AG08396 (cell line): ENCODE measurements at places on chromosomes 3 and 15.

GRCh38 chr3:187169231-187169960, 27.9 kb upstream of the RTP1 start:
- no peak for DNase-seq

DNA sequence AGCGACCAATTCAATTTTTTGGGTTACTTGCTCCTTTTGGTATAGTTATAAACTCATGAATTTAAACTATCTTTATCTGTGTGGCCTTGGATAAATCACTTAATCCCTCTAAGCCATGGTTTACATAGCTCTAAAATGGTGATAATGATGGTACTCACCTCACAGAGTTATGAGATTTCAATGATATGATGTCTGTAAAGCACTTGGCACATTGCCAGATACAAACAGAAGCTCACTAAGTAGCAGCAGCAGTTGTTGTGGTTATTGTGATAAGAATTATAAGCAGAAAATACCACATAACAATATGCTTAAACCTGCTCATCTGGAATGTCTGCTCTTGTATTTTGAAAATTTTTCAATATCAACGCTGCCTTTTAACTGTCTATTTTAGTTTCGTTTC, 185.1 kb upstream of the SNTN start:
- no peak for DNase-seq

DNA sequence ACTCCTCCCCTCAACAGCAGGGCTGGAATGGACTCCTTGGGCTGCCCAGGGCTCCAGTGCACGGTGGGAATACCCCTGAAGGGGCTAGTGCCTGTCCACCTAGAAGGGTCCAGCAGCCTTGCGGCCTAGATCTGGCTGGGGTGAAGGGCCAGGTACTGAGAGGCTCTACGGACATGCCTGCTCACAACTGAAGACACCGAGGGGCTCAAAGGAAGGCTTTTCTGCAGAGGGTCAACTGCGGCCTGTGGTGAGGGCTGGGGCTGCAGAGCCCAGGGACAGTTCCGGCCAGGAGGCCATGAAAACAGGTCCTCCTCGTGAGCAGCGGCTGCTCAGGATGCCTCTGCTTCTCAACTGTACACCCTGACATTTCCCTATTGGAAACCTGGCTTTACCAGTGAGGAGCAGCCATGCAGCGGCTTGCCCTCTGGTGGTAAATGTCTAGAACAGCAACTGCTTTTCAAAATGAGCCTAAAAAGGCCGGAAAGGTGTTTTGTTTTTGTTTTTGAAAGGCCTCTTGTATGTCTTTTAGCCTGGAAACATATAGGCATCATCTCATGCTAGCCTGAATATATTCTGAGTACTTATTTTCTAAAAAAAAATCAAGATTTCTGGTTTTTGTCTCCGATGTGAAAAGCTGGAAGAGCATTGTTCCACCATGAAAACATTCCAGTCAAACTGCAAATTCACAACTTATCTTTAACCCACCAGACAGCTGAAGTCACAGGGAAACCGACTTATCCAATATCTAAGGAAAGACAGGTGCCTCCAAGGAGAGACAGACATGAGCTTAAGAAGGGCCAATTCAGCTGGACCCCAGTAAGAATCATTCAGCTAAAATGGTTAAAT, 163.4 kb downstream of the KLF13 start:
- DNase-seq, result peak; percentile 82

DNA sequence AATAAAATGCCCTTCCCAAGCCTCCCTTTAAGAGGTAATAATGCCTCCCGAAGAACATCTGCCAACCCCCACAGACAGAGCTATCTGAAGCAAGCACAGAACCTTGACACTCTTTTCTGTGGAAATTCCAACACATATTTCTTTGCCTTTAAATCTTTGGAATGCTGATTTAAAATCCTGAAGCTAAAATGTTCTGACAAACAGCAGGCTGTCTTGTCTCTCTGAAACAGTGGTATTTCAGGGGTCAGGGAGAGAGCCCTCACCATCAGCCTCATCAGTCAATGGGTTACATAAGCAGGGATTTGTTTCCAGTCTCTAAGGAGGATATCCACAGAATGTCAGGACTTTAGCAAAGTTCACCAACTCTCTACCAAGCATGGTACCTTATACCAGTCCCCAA, 27.8 kb upstream of the ARHGEF3 start:
- no peak for DNase-seq

DNA sequence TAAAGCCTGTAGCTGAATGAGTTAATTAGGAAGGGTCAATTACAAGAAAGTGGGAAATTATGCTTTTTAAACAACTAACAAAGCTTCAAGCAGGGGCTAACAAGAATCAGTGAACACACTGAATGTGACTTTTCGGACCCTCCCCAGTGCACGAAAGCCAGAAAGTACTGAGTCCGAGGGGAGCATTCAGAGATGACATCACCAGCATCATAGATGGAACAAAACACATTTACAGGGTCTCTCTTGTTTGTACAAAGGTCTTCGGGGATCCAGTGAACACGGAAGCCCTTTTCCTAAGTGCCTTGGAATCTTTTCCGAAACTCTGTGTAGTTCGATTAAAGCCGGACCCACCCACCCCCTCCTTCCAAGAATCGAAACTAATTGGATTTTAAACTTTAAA, 829 bp downstream of the DCP1A start:
- peak; percentile 10 for DNase-seq
